ENCODE measurements at places on chromosomes 4 and X.
A peak's percentile ranks its signal among the peaks of the same experiment; 100 is the strongest.

DNA sequence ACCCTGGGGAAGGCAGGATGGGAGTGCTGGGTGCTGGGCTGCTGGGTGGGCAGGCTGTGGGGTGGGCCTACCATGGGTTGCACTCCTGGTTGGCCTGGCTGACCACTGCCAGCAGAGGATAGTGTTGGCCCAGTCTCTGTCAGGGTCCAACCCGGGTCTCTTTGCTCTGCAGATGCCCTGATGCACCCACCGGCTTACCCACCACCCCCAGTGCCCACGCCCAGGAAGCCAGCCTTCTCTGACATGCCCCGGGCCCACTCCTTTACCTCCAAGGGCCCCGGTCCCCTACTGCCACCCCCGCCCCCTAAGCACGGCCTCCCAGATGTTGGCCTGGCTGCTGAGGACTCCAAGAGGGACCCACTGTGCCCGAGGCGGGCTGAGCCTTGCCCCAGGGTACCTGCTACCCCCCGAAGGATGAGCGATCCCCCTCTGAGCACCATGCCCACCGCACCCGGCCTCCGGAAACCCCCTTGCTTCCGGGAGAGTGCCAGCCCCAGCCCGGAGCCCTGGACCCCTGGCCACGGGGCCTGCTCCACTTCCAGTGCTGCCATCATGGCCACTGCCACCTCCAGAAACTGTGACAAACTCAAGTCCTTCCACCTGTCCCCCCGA lies 14.2 kb upstream of the ADD1 start:
- no peak for DNase-seq

DNA sequence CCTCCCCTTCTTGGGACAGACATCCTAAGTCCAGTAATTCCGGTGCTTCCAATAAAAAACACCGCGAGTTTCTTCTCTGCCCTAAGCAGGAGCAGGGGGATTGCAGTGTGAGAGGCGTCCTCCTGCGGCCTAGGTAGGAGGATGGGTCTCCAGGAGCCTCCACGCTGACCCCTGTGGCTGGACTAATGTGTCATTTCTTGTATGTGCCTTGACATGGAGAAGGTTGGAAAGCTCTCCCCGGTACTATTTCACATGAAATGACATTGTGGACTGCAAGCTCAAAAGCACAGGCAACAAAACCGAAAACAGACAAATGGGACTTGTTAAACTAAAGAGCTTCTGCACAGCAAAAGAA lies 66.6 kb upstream of the ENPP6 start:
- no peak for DNase-seq

GRCh38 chrX:114581528-114582263 lies 2.2 kb upstream of the HTR2C start:
- DNase-seq: no peak

DNA sequence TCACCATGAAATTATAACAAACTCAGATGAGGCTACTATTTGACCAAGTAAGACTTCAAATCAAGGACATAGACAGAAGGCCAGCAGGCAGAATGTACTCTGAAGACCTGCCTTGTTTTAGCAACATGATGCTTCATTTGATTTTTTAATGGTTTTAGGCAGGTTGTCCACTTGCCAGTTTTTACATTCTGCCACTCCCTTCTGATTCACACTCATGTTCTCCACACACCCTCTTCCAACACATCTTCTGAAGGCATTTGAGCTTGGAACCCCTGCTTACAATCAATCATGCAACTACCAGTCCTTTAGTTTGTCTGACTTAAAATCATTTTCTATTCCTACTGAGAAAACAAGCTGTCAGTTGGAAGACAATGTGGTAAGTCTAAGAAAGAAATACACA lies 114.9 kb upstream of the SMIM31 start:
- no peak for DNase-seq

DNA sequence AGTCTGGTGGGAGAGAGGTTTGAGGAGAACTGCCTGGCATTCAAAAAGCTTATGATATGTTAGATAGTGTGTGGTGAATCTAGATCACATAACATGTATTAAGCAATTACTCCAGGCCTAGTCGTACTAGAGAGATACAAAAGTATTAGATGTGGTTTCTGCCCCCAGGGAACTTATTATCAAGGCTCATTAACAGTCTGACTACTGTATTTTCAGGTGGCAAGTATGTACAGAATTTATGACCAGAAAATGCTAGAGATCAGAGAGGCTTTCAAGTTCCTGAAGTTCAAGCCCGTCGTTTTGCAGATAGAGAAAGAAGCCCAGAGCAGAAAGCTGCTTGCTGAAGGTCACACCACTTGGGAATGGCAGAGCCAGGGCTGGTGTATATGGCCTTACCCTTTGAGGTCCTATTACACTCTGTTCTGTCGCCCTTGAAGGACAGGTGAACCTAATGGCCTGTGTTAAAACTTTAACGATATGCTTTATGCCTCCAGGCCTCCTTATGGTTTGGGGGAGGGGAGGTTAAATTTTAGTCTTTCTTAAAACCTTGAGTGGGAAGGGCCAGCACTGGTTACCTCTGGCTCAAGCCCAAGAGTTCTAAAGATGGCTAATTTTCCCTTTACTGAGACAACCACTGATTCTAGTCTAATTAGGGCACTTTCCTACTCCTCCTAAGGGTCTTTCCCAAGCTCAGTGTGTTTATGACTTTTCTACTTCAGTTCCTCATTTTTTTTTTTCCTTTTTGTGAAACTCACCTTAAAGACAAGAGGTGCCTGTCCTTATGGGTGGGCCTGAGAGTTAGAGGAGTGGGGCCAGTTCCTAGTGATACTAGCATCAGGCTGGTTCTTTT lies 19.9 kb downstream of the TMEM164 start:
- DNase-seq: no peak

DNA sequence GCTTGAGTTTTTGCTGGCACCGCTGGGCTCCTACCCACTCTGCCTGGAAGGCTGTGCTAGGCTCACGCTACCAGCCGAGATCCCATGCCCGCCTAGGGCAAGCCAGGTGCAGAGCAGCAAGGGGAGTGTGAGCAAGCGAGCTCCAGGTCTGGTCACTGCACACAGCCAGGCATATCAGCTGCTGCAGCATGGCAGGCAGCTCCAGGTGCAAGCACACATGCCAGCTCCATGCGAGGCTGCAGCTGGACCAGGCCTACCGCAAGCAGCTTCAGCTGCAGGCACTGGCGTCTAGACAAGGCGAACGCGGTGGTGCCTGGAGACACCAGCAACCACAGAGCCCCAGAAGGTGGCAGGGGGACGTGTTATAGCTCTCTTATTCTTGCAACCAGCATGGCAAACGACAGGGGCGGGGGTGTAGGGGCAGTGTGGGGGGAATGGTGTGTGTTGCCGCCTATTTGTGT lies 614.7 kb upstream of the EPHA5 start:
- DNase-seq: no peak

DNA sequence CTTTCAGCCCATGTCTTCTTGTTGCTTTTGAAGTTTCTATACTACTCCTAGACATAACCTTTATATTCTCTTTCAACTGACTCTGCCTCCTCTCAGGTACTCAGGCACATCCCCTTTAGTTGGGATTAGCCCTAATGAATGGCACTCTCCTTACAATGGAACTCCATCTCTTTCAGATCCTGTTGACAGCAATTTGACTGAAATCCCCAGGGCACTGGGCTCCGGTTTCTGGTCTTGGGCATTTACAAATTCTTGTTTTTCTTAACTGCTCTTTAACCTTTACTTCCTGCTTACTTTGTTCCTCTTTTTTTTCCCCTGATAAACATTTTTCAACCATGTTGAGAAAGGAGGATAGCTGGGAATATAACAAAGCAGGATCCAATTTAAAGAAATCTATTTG lies 68.9 kb downstream of the ENOX2 start:
- no peak for DNase-seq

GRCh38 chr4:54058171-54058570 lies 6.2 kb downstream of the CHIC2 start:
- DNase-seq: no peak

GRCh38 chrX:119784747-119785446 lies 6.5 kb downstream of the RPL39 start:
- DNase-seq: peak; percentile 4

- no peak for DNase-seq
Observed at GRCh38 chr4:89222170-89222569, 85.4 kb downstream of the GPRIN3 start.

DNA sequence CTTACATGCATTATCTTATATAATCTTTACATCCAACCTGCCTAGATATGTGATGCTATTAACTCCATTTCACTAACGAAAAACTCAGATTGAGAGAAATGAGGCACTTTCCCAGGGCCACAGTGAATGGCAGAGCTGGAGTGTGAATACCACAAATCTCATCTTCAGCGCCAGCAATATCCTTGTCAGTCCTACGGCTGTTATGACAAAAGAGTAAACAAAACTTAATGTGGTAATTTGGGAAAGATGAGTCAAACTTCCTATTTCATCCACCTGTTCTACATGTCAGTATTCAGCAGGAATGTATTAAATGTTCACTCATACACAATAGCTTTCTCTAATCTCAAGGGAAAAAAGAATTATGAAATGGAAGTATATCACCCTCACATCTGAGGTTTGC lies 56.9 kb downstream of the FAT1 start:
- DNase-seq: no peak

DNA sequence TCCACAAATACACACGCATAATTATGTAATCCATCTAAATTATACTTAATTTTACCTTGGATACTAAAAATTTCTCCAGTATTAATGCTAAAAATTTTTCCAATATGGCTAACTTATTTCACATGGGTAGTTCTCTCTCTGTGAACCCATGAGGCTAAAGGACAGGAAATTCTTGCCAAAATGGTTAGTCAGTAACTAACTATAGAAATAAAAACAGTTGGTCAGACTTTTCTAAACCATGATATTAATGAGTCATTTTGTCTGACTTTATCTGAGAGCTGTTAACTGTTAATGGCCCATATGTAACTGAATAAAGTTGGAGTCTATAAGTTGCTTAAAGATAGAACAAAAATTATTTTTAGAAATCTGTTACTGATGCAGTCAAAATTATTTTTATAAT lies 549.4 kb downstream of the TLL1 start:
- no peak for DNase-seq

GRCh38 chrX:10011261-10011931 lies 44.2 kb downstream of the CLDN34 start:
- no peak for DNase-seq

DNA sequence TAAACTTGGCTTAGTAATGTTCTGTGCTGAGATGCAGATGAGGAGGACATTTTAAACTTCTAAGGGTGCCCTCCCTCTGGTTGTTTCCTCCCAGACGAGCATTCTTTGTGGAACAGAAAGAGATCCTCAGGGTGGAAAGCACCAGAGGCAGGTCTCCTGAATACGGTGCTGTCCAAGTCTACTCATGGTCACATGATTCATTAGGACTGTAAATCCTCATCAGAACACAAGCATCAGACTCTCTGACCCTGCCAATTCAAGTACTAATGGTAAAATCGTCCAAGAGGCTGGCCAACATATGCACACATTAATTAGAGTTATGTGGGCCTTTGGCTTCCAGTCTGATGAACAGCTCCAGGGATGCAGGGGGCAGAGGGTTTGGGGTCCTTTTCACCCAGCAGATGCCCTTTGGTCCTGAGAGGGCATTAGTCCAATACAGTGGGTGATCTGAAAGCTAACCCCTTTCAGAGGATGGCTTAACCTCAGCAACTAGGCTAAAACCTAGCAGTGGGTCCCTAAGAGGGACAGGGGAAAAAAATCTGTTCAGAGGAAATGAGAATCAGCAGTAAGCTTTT lies 18.2 kb downstream of the HAND2 start:
- DNase-seq: no peak

- no peak for DNase-seq
Observed at GRCh38 chr4:77821775-77822174, 2.6 kb upstream of the CNOT6L start.

DNA sequence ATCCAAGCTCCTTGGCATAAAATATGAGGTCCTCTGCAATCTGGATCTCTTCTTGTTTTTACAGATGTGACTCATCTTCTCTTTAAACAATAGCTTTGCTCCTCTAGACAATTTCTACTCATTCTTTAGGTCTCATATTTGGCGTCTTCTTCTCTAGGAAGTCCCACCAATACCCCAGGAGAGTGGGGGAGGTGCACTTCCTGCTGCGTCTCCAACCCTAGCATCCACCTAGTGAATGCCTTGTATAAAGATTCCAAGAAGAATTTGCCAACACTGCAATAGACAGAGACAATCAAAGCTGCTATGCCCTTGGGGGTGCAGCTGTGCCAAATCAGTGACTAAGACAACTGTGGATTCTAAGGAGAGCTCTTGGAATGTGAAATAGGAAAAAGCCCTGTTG lies 45.7 kb upstream of the SLC10A7 start:
- no peak for DNase-seq

GRCh38 chr4:127843704-127844600 lies 36.7 kb upstream of the PLK4 start:
- no peak for DNase-seq

- DNase-seq: no peak
Observed at GRCh38 chrX:37787423-37787869, 7.6 kb downstream of the CYBB start.

DNA sequence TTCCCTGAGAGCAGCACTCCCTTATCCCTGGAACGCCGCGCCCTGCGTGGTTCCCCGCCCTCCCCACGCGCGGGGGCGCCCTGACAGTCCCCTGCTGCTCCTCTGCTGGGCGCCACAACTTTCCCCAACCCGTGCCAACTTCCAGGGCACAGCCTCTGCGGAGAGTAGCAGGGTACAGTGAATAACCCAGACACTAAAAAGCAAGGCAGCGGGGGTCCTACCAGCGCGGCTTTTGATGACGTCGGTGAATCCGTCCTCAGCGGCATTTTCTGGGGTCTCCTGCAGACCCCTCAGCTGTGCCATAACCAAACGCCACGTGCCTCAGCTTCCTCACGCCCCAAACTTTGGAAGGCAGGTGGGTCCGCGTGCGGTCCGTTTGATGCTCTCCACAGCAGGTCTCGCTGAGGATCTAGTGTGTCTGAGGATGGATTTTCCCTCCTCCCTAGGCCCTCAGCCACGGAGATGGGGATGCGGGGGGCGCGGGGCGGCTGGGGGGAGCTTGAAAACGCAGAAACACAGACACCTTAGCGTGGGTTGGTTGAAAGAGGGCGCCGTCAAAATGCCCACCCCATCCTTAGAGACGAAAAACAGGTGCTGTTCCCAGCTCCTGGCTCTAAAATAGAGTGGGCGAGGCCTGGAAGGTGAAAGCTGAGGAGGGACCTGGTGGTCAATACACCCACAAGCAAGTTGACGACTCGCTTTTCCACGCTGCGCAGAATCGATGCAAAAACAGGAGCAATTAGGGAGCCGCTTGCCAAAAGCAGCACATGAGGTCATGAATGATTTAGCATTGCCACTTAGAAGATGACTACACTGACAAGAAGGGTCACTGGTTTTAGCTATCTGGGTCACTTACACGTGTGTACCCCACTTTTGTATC lies 405.6 kb downstream of the FAM47A start:
- DNase-seq: no peak

GRCh38 chr4:163773940-163774339 lies 279.4 kb downstream of the TMA16 start:
- DNase-seq: no peak

GRCh38 chr4:5365071-5366008 lies 314.1 kb downstream of the STK32B start:
- DNase-seq: no peak

- DNase-seq: no peak
Observed at GRCh38 chr4:177367336-177367735, 57.7 kb downstream of the NEIL3 start.

- DNase-seq: no peak
Observed at GRCh38 chr4:106365613-106366012, 3.0 kb downstream of the GIMD1 start.

Measured in activated CD8-positive, alpha-beta memory T cell treated with anti-CD3 and anti-CD28 coated beads for 48 hours (primary cell).